NCI-H2081 treated with DMSO at 0.1 percent for 48 hours (cell line): ENCODE measurements at places on chromosomes 1 and 21.

GRCh38 chr1:58780411-58780810 is 3.4 kb downstream of the JUN start:
- DNase-seq: no peak

DNA sequence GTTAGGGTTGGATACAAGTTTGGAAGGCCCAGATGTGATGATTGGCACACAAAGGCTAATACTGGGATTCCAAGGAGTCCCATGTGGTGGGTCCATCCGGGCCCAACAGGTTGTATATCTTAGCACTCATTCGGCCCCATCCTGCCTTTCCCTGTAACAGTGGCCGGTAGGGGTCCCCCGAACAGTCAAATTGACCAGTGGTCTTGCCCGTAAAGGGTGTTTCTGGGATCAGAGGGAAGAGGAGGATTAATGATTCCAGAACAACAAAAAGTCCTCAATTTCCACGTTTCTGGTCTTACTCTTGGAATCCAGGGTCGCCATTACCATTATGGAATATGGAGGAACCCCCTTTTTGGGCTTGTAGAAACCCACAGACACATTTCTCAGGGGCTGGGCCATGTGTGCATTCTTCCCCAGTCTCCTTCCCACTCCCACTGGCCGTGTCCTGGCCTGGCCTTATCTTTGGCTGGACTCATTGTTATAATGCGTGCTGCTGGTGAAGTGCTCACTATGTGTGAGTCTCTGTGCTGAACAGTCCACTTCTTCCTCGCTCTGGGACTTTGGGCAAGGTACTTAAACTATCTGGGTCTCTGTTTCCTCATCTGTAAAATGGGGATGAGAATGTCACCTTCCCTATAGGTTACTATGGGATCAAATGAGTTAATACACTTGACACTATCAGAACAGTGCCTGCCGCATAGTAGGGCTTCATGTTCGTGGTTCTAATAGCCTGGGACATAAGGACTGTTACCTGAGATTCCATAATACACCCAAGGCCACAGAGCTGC is 161.8 kb downstream of the DYRK1A start:
- DNase-seq: no peak

GRCh38 chr1:84913555-84913892 is 20.5 kb upstream of the LPAR3 start:
- DNase-seq: no peak

GRCh38 chr1:208951026-208951525 is 632.4 kb upstream of the CAMK1G start:
- DNase-seq: no peak

GRCh38 chr1:204206121-204206520 is 7.7 kb downstream of the GOLT1A start:
- no peak for DNase-seq

- no peak for DNase-seq
Observed at GRCh38 chr1:67736750-67737149, 51.7 kb downstream of the GADD45A start.

GRCh38 chr1:82919837-82920236 is 1079.1 kb downstream of the TTLL7 start:
- DNase-seq: no peak

DNA sequence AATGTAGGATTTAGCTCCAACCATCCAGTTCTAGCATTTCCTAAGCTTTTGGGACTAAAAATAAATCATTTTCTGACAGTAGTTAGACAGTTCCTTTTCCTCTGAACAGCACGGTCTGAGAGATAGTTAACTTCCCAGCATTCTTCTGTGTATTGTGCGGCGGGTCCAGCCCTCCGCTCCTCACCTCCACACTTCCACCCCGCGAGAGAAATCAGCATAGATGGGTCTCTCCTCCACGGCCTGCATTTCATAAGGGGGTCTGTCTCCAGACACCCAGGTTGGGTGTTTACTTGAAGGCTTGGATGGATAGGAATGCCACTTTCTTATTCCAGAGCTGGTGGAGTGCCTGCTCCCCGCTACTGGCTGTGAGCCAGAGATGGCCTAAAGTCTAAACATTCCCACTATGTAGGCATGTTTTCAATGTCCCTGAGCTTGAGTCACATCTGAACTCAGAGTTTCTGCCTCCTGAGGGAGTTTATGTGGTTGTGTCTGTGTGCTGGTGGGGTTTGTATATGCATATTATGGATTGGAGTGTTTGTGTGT is 38.0 kb upstream of the PPP2R5A start:
- DNase-seq: no peak
